ENCODE measurements at places on chromosomes 11 and 22.
A peak's percentile ranks its signal among the peaks of the same experiment; 100 is the strongest.

- no peak for DNase-seq
Measured at GRCh38 chr22:46019351-46019750, 42.4 kb upstream of the WNT7B start.

- DNase-seq, result no peak
Measured at GRCh38 chr11:63747011-63747410, 21.6 kb downstream of the ZFTA start.

DNA sequence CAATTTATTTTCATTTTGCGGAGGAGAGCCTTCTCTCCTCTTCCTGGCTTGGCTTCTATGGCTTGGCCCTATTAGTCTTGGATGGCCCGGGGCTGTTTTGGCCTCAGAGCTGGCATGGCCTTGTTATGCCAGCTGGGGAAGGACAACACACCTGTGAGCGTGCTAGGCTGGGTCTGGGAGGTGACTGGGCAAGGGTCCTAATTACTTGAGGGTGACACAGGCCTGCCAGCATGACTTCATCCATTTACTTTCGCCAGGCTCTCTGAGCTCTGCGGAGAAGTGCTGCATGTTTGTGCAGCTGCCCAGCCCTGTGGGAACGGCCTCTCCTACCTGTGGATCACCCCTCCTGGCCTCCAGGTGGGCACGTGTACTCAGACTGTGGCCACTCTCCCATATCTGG, 153.6 kb downstream of the SNX19 start:
- DNase-seq, result no peak

DNA sequence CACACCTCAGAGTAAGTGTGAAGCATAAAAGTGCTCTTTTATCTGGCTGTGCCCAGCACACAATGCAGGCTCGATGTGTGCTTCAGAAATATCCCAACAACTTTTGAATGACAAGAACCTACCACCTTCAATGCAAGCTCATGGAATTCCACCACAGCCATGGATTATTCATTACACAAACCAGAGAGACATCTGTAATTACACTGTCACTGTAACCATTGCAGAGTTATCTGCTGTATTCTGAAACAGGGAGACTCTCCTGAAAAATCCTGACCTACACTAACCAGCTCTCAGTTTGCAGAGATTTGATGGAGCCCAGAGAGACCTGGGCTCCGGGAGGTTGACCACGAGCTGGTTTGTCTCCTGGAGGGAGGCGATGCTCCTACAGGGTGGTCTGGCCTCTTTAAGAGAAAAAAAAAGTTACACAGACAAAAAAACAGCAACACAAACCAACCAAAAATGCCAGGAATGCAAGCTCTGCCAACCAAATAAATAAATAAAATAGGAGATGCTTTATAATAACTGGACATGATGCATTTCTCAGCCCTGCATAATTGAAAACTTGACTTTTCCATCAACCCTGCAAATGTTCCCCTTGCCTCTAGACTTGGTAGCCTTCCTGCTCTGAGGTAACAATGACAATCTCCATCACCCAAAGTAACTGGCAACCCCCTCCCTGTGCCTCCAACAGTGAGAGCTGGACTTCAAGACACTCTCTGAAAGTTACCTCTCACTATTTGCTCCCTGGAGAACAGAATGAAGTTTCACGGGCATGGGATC, 69.7 kb downstream of the ETS1 start:
- no peak for DNase-seq

DNA sequence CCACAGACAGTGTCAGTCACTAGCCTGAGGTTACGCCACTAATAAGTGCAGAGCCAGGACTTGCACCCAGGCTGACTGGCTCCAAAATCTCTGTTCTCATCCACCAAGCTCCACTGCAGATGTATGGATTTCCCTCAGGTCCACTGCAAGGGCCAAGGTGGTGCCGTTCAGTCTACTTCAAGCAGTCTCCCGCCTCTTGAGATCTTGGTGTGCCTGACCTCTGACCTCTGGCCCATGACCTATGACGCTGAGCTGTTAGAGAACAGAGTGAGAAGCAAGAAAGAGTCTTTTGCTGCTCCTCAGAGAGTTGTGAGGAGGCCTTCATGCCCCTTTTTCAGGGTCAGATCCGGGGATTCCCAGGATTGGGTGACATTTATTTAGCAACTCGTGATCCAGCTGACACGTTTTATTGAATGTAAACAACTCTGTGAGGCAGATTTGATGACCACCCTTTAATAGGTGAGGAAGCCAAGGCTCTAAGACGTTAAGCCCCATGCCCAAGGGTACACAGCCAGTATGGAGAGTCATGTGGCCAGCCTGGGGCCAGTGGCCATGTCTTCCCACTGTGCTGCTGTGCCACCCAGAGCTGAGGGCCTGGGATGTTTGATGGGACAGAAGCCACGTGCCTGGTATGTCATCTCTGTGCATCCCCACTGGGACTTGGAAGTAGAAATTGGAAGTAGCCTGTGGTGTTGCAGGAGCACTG, 25.2 kb downstream of the DCPS start:
- no peak for DNase-seq

- DNase-seq, result peak; percentile 23
Measured at GRCh38 chr11:118996926-118997626, 862 bp upstream of the CENATAC start.

GRCh38 chr11:69436041-69436982, 45.2 kb upstream of the LINC01488 start:
- no peak for DNase-seq

DNA sequence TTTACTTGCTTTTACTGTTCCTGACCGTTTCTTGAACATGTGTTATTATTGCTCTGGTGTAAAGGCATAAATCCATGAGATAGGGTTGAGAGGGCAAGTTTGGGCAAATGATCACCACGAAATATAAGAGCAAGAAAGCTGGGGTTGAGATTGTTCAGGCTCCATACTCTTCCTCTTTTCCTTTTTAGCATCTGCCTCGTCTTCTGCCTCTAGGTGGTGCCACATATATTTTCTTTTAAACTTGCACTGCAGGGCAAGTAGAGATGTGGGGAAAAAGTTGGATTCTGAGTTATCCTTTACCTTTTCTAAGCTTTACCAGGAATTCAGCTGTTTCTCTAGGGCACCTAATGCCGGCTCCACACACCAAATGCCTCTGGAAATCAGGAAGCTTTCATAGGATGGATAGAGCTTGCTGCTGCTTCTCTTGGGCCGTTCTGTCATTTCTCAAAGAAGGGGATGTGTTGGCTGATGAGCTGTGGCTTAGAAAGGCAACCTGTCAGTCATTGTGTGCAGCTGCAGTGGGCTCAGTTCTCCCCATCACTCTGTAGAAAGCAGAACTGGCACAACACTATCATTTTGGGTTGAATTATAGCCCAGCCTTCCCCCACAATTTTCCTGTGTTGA, 98.2 kb downstream of the LDLRAD3 start:
- DNase-seq, result no peak

DNA sequence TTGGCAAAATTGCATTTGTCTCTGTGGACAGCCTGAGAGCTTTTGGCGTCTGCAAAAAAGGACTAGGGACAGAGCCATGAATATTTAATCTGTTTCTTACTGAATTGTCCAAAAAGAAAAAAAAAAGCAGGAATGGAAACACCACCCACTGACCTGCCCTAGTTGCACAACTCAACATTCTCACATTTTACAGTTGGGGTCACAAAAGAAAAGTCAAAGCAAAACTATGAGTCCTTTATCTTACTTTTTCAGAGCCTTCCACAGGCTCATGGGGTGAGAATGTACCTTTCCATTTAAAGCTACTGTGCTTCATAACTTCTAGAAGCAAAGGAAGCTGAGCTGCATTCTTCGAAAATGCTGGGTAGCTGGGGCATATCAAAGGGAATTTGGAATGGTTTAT, 225.7 kb downstream of the FAM76B start:
- no peak for DNase-seq

DNA sequence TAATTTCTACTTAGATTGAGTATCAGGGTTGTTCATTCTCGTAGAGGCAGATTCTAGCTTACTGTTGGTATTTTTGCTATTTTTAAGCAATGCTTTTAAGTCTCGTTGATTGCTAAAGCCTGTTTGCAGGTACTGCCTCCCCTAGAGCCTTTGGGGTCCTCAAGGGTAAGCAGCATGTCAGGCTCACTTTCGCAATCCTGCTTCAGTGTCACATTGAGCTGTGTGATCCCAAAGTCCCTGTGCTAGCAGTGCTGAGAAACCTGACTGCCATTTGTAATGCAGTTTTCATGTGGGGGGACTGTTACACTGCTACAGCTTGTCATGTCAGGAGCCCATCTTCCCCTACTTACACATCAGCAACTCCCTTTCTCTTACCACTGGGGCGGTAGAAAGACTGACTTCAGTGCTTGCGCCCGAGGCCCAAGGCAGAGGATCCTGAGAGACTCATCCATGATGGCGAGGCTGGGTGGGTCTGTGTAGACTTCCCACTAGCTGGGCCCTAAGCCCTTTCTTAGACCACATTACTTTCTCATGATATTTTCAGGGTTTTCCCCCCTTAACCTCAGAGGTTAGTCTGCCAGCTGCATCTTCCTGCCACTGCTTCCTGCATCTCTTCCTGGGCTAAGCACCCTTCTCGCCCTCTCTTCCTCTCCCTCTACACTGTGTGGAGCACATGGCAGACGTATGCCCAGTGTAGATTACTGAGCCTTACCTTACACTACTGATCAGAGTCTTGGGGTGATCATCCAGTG, 40.8 kb upstream of the ST14 start:
- peak; percentile 18 for DNase-seq

DNA sequence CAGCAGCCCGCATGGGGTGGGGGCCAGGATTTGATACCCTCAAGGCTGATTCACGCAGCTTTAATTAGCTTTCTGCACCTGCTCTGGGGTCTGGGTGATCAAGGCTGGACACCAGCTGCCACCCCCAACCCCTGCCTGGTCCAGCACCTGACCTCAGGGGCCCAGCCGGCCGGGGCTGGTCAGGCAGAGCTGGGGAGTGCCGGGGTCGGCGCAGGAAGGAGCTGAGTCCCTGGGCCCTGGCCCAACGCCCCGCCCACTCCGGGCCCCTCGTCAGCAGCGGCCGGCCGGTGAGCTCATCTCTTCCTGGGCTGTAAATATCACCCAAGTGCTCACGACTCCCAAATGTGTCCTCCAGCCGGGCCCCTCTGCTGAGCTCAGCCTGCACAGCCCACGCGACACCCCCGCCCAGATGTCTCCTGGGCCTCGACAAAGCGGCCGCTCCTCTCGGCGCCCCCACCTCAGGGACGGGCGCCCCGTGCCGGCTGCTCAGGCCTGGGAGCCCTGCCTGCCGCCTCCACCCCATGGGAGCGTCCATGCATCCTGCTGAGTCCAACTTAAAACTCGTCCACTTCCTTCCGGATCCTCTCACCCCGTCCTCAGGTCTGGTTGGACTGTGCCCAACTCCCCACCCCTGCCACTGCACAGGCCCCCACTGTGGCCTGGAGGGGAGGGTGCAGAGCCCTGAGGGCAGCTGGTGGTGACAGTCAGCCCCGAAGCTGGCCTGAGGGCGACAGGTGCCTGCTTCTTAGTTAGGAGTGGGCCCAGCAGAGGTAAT, 29.0 kb downstream of the RTN4R start:
- no peak for DNase-seq

DNA sequence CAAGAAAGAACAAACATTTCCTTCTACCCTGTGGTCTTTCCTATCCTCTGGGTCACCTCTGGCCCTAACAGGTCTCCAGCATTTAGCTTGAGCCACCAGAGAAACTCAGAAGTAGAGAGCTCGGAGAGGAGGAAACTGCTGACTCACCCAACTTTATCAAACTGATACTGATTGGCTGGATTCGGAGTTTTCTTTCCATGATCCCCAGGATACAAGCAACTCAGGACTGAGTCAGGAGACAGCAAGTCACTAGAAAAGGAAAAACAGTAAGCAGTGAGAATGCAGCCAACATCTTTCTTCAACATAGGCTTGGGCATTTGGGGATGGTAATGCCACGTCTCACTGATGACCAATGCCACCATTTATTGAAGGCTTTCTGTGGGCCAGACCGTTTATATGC, 32.7 kb downstream of the THOC5 start:
- no peak for DNase-seq

DNA sequence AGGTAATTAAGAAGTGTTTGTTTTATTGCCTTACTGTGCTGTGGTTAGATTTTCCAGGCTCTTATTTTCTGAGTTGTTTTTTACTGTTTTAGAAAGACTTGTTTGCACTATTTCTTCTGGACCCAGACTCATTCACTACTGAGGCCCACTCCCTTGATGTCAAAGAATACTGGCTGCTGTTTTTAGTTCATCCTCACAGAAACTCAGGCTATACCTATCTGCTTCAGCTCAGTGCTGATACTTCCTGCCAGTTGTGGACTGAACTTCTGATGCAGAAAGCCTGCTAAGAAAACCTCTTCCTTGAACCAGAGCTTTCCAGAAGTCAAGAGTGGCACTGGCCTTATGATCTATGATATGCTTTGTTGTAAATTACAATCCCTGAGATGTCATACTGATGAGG, 15.9 kb upstream of the PIK3IP1 start:
- no peak for DNase-seq

DNA sequence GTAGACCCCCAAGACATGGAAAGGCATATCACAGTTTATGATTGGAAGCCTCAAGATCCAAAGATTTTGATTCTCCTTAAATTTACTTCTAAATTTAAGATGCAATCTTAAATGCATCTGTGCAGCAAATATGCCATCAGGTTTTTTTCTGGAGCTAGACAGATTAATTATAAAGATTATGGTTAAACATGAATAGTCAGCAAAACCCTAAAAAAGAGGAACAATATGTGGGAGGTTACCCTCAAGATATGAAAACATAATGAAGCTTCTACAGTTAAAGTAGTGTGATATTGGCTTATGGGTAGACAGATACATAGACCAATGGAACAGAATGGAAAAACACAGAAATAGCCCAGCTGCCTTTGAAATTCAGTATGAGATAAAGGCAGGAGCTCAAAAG, 31.7 kb downstream of the OR8B12 start:
- no peak for DNase-seq

- no peak for DNase-seq
Measured at GRCh38 chr11:126523441-126524205, 168.1 kb downstream of the ST3GAL4 start.

GRCh38 chr11:124861670-124862069, 3.6 kb upstream of the ROBO3 start:
- DNase-seq, result no peak

- no peak for DNase-seq
Measured at GRCh38 chr11:116233561-116233960, 539.2 kb downstream of the BUD13 start.

DNA sequence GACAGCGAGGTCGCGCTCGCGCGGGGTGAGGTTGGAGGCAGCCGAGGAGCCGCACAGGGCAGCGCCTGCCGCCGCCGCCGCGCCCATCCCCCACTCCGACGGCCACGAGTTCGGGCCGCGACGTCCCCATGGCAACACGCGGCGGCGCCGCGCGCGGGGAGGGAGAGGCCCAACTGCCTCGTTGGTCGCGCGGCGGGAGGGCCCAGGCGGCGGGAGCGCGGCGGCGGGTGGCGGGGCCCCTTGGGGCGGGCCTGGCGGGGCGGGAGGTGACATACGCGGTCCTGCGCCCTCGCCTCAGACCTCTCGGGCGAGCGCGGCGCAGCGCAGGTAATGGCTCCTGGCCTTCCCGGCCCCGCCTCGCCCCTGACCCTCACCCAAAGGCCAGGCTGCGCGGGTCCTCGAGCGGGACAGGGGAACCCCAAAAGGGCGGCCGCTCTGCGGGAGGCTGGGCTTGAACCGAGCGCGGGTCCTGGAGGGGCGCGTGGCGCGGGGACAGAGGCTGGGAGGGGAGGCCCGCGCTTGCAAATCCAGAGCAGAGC, at the start of gene DEUP1:
TSS of gene DEUP1 (plus strand) at position 297 of the 539 bp plus-strand sequence. CDS start 1,518 bp downstream, outside the sequence.
- no peak for DNase-seq

All from effector memory CD8-positive, alpha-beta T cell (primary cell).